KBM-7 (cell line): ENCODE measurements at places on chromosomes 5 and 9.

DNA sequence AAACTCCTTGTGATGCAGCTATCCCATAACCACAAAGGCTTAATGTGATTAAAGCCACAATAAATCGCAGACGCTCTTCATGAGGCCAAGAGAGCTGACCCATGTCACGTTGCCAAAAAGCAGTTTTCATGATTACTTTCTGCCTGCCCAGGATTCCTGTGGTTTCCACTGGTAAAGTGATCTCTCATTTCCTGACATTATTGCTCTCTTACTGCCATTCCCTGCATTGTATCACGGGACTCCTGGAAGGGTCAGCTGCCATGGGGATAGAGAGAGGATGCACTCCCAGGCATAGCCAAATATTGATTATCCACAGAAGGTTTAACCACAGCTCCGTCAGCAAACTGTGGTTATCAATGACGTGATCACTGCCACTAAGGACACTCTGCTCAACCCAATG, 103.8 kb upstream of the SLC1A3 start:
- DNase-seq: no peak

DNA sequence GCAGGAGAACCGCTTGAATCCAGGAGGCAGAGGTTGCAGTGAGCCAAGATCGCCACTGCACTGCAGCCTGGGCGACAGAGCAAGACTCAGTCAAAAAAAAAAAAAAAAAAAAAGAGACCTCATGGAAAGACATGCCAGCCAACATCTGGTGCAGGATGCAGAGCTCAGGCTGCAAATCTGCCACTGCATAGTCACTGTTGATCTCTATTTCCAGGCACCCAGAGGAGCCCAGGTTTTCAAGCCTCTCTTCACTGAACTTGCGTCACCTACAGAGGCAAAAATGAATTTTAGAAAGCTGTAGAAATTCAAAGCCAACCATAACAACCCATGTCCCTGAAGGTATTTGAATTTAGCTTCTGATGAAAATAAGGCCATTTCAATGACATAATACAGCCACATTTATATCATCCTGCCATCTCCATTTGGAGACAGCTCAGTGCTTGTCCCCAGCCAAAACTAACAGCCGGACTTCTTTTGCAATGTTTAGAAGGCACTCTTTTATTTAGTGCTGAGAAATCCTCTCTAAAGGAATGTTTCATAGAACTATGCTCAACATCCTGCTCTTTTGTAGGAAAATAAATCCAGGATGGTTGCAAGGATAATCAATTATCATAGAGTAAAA, 113.3 kb downstream of the SNX18 start:
- no peak for DNase-seq

DNA sequence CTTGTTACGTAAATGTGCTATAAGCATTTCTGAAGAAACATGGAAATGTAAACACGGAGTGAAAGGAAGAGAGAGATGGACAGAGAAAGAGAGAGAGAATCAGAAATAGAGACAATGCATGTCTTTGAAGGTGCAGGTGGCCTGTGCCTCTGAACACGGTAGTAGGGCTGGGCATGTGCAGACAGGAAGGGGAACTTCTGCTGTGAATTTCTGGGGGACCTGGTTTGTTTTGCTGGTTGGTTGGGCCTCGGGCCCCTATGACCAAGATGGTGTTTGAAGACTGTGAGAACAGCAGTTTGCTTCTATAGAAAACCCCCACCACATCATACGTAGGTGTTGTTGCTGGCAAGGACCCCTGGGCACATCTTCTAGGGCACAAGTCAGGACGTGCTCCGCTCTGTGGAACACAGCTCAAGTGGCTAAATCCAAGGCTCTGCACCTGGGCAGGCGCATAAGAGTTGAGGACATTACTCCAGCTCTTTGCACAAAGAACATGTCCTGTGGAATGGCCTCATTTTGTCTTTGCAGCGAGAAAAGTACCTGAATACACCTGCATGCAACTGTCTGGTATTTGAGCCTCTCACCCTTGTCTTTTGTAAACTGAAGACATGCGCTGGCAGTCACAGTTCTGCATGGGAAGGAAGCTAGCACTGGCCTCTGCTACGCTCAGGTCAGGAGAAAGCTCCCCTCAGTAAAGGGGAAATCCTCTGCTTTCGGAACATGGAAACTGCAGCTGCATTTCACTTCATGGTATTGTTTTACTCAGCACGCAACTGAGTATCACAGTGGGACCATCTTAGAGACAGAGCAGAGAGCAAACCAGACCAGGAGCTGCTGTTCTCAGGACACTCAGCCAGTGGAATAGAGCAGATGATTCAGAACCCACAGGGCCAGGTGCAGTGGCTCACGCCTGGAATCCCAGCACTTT, 2.7 kb downstream of the OR2V2 start:
- DNase-seq: no peak

GRCh38 chr9:77907585-77907984, 124.0 kb downstream of the GNAQ start:
- DNase-seq: no peak

DNA sequence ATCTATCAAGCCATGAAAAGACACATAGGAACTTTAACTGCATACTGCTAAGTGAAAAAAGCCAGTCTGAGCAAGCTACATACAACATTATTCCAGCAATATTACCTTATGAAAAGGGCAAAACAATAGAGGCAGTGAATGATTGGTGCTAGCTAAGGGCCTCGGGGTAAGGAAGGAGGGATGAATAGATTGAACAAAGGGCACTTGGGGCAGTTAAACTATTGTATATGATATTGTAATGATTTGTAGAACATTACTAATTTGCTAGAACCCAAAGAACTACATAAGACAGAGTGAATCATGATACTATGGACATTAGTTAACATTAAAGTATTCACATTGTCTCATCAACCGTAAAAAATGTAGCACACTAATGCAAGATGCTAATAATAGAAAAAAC, 218.3 kb downstream of the FBXO4 start:
- DNase-seq: no peak

DNA sequence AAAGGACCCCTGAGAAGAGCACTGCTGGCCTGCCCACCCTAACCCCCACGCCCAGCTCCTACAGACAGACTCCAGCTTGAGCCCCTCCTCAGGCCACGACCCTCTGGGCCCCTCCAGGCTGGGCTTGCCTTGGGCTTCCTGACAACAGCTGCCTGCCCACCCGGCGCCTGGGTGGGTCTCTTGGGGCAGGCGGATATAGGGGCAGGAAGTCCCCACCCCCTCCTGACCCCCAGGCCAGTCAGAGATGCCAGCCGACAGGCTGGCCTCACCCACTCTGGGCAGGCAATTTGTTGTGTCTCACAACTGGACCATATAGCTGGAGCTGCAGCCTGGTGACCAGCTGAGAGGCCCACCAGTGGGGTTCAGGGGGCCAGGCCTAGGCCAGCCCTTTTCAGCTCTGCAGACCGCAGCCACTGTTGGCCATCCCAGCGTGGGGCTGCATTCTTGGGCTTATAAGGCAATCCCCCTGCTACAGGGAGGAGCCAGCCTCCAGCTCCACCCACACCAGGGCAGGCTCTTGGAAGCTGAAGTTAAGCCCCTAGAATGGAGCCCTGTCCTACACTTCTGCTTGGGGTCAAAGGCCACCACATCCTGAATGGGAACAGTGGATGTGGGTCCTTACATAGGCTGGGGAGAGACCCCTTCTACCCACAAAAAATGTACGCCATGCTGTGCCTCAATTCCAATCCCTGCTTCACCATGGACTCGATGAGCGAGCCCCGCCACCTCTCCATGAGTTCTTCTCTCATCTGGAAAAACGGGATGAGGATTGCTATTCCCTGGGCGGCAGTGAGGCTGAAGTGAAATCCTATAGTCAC, 2.0 kb downstream of the PDLIM7 start:
- DNase-seq: no peak

GRCh38 chr9:128972956-128973355, 25.5 kb downstream of the NUP188 start:
- DNase-seq: no peak

- peak; percentile 91 for DNase-seq
Measured at GRCh38 chr5:98933445-98934072, 4.8 kb upstream of the CHD1 start.

- no peak for DNase-seq
Measured at GRCh38 chr5:66164044-66164790, 20.1 kb downstream of the SREK1 start.

- no peak for DNase-seq
Measured at GRCh38 chr9:137265496-137266161, 10.5 kb downstream of the NELFB start.

DNA sequence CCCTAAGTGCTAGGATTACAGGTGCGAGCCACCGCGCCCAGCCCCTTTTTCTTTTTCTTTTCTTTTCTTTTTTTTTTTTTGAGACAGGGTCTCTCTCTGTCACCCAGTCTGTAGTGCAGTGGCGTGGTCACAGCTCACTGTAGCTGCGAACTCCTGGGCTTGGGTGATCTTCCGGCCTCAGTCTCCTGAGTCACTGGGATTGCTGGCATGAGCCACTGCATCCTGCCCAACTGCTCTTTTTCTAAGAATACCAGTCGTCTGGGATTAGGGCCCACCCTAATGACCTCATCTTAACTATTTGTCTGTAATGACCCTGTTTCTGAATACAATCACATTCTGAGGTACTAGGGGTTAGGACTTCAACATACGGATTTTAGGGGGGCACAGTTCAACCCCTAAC, 34.1 kb upstream of the NANS start:
- no peak for DNase-seq

DNA sequence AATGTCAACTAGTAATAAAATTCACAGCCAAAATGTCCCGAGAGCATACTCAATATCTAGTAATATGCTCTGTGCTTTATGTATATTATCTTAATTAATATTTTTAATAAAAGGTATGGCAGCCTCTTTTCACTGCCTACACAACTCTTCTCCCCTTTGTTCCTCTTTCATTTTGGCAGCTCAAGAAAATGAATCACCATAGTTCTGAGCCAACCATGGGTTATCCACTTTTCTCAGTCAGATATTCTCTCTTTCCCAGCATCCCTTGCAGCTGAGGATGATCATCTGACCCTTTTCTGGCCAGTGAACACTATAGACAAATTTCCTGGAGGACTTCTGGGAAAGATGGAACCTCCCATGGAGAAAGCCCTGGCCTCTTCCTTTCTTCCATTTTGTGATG, 8.2 kb upstream of the DOCK8 start:
- DNase-seq: no peak

GRCh38 chr9:79700607-79701360, 129.0 kb downstream of the TLE4 start:
- DNase-seq: no peak

- DNase-seq: no peak
Measured at GRCh38 chr5:100828898-100829356, 74.2 kb downstream of the ST8SIA4 start.

GRCh38 chr9:130245474-130245873, 20.1 kb upstream of the HMCN2 start:
- no peak for DNase-seq

GRCh38 chr5:122073018-122073417, 5.0 kb downstream of the LOX start:
- no peak for DNase-seq

GRCh38 chr9:112853882-112854585, 36.6 kb downstream of the SLC46A2 start:
- DNase-seq: no peak

GRCh38 chr5:180316586-180316985, 24.7 kb upstream of the MAPK9 start:
- no peak for DNase-seq

DNA sequence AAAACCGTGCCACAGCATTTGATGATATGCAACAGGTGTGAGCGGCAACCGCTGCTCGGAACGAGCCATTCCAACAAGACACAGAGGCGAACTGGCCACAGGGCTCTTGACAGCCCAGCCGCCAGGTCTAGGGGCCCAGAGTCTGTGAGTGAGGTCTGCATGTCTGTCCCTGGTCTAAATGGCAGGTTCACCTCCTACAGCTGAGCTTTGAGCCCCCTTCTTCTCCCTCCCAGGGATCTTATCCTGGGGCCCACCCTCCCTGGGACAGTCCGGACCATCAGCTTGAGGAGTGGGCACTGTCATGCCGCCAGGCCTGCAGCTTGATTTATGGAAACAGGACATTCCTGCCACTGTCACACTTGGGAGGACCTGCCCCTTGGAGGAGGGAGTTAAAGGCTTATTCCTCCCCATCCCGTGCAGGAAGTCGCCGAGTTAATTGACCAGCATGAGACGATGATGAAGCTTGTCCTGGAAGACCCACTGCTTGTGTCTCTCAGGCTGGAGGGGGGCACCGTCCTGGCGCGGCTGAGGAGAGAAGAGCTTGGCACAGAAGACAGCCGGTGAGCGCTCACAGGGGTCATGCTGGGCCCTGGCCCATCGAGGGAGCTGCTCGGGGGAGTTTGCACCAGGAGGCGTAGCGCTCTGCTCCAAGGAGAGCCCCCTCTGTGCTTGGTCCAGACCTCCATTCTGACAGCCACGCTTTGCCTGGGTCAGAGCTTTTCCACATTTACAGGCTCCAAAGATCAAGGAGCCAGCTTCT, 35.5 kb upstream of the LRRC14B start:
- no peak for DNase-seq

- no peak for DNase-seq
Measured at GRCh38 chr5:17796757-17797396, 162.6 kb downstream of the TAF11L14 start.

- no peak for DNase-seq
Measured at GRCh38 chr5:108720391-108720790, 27.3 kb upstream of the FER start.

- DNase-seq: no peak
Measured at GRCh38 chr9:86324901-86325300, 29.3 kb downstream of the TUT7 start.

GRCh38 chr9:136901516-136902258, 15.4 kb downstream of the TRAF2 start:
- DNase-seq: no peak

DNA sequence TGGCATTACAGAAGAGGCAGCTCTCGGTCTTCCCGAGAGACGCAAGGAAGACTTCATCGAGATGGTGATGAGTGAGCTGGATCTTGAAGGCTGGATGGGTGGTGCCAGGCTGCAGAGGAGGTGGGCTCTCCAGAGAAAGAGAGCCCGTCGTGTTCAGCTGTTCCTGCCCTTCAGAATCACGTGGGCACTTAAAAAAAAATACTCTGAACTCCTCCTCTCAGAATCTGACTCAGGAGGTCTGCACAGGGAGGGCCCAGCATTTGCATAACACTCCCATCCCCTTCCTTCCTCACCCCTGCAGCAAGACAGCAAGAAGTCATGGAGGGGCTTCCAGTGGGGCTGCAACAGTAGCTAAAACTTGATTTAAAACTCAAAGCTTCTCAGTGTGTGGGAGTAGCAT, 203.0 kb downstream of the ATPSCKMT start:
- DNase-seq: no peak

DNA sequence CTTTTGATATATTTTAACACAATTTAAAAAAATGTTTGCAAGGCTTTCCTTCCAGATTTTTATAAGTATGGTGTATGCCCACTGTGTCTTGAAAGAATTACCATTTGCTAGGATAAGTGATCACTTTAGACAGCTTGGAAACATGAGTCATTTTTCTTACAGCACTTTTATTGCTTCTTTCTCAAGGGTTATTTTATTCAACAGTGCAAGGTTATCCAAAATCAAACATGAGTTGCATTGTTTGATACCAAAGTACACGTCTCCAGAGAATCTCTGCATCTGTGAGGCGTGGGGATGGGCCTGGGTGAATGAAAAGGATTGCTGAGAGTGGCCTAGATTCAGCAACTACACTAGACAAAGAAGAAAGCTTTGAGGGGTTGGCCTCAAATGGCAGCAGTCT, 329.6 kb downstream of the ADAMTS6 start:
- DNase-seq: no peak
